H9 (cell line): ENCODE measurements at places on chromosomes 1 and 21. TPM values are rescaled to one million over a fixed set of nuclear protein-coding genes. Genes with fewer than 3 reads are reported as not detected.
A peak's percentile ranks its signal among the peaks of the same experiment; 100 is the strongest.

DNA sequence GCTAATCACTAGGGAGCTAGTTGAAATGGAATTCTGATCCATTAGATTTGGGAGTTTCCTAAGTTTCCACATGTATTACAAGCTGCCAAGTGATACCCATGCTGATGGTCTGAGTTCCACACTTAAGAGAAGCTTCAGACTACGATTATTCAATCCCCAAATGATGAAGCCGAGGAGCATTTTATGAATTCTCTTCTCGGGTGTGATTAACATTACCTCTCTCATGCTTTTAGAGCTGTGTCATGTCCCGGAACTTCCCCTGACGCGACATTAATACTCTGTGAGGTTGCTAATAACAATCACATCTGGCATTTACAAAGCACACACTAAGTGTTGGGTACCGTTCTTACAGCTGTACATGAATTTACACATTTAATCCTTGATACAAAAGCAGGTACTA, 63.0 kb downstream of the KCNJ15 start:
- peaks cover 3% of the 10 kb centered on the region; the same call in 1 of the 2 replicates for H3K4me1 ChIP-seq
- no peak overlapping the region for H3K4me3 ChIP-seq
- no peak for DNase-seq

GRCh38 chr21:39341249-39341923, 7.5 kb downstream of the HMGN1 start:
- no peak overlapping the region for H3K27ac ChIP-seq
- DNase-seq = no peak
- no peak overlapping the region for H3K4me3 ChIP-seq
- no peaks in the 10 kb centered on the region for H3K4me1 ChIP-seq
- H3K27me3 ChIP-seq = no peaks in the 10 kb centered on the region
- peaks cover 35% of the 10 kb centered on the region for H3K36me3 ChIP-seq

GRCh38 chr1:195005338-195005737, 1602.9 kb downstream of the KCNT2 start:
- H3K27ac ChIP-seq = no peak overlapping the region
- H3K4me1 ChIP-seq = no peaks in the 10 kb centered on the region; the same call in 1 of the 2 replicates

DNA sequence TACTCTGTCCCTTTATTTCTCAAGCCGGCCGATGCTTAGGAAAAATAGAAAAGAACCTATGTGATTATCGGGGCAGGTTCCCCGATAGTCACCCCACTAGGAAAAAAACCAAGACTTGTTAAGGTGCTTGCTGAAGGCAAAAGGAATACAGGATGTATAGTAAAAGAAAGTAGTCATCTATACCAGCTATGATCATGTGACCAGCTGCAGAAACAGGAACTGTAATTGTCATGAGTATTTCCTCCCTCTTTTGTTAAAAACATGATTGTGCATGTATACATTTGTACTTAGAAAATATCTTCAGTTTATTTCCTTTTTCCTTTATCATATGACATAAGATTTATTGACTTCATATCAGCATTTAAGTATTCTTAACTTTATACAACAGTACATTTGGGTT, 30.5 kb downstream of the PIGK start:
- DNase-seq = no peak
- peaks cover 34% of the 10 kb centered on the region for H3K36me3 ChIP-seq
- no peaks in the 10 kb centered on the region for H3K4me1 ChIP-seq
- no peak overlapping the region for H3K27ac ChIP-seq
- H3K27me3 ChIP-seq = no peaks in the 10 kb centered on the region
- no peak overlapping the region for H3K4me3 ChIP-seq

FTCD gene
- 6.7 and 6.8 TPM in 2 replicates for total RNA-seq

RIPK4 gene
- total RNA-seq = 2.9 and 3.6 TPM in 2 replicates

ACTA1 gene
- total RNA-seq = 48.5 and 51.3 TPM in 2 replicates

DNA sequence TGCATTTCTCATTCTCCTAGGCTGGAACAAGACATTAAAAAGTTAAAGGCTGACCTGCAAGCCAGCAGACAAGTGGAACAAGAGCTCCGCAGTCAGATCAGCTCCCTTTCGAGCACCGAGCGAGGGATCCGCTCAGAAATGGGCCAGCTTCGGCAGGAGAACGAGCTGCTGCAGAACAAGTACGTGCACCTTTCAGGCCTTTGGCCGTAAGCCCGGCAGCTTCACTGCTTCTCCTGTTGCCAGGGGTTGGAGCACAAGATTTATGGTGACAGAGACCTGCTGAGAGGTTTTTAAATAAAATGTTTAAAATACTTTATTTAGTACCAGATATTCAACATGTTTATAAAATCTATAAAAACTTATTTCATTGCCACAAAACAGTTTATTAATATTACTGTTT, 53.4 kb downstream of the MACO1 start:
- H3K27me3 ChIP-seq = no peaks in the 10 kb centered on the region
- H3K36me3 ChIP-seq = peaks cover 14% of the 10 kb centered on the region
- 0 out of 2 replicates have a peak, but pooled peaks cover 2% of the 10 kb centered on the region for H3K4me1 ChIP-seq
- H3K4me3 ChIP-seq = no peak overlapping the region
- H3K27ac ChIP-seq = no peak overlapping the region
- DNase-seq = no peak

DNA sequence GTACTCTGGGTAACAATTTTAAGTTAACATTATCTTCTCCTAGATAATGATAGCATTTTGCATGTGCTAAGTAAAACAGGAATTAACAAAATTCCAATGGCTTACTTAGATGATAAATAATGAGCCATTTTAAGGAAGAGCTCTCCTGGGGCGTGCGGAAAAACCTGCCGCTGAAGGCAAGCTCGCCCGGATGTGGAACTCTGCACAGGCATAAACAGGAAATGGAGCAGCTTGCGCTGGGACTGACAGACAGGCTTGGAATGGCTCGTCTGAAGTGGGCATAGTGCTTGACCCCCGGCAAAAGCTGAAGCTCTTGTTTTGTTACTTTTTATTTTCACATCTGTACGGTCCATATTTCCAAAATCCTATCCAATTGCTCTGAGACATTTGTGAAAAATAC, 169.2 kb downstream of the ZNF281 start:
- no peak overlapping the region for H3K27ac ChIP-seq
- DNase-seq = no peak
- H3K4me3 ChIP-seq = no peak overlapping the region
- no peaks in the 10 kb centered on the region for H3K36me3 ChIP-seq

- DNase-seq = peak; percentile 77
- H3K27ac ChIP-seq = no peak overlapping the region
- no peak overlapping the region for H3K4me3 ChIP-seq
- no peaks in the 10 kb centered on the region; the same call in 2 of the 3 replicates for H3K36me3 ChIP-seq
- H3K27me3 ChIP-seq = no peaks in the 10 kb centered on the region
- H3K4me1 ChIP-seq = no peaks in the 10 kb centered on the region
Measured at GRCh38 chr1:108125312-108126138, 74.6 kb downstream of the SLC25A24 start.

RNU1-2 gene
- 1,874 and 2,051 TPM in 2 replicates for total RNA-seq

LMX1A gene
- not detected in 2 replicates for total RNA-seq

DNA sequence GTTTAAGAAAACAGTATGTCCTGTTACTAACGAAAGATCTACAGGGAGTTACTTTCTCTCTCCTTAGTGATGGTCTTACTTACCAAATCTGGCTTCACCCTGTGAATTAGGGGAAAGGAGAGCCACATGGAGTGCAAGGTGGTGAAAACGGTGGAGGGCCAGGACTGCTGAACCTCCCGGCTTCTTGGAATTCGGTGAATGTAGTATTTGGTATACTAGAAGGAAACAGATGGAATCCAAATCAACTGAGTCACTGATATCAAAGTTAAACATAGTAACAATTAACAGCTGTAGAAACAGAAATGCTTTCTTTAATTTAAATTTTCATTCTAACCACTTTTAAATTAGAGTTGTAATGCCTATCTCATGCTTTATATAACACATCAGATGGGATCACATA, 45.7 kb downstream of the ALG14 start:
- H3K4me1 ChIP-seq = no peaks in the 10 kb centered on the region
- no peak overlapping the region for H3K4me3 ChIP-seq
- no peak for DNase-seq
- H3K36me3 ChIP-seq = peaks cover 5% of the 10 kb centered on the region; the same call in 1 of the 2 replicates
- no peak overlapping the region for H3K27ac ChIP-seq
- H3K27me3 ChIP-seq = no peaks in the 10 kb centered on the region

GRCh38 chr1:154386643-154387352, 18.3 kb upstream of the IL6R start:
- H3K36me3 ChIP-seq = no peaks in the 10 kb centered on the region
- H3K4me3 ChIP-seq = no peak overlapping the region
- no peak overlapping the region for H3K27ac ChIP-seq
- H3K27me3 ChIP-seq = no peaks in the 10 kb centered on the region

DNA sequence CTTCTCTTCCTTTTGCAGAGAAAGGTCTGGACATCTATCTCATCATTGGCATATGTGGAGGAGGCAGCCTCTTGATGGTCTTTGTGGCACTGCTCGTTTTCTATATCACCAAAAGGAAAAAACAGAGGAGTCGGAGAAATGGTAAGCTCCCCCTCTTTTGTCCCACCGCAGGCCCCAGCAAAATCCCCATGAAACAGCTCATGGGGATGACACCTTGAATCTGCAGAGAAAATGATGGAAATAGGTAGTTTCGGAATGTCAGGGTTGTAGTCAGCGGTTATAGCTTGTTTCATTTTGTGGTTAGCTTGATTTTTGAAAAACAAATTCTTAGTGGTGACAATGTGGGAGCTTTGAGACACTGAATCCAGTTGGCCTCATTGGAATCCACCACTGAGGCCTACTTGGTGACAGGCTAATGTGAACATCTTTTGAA, 10.3 kb downstream of the CD2 start:
- no peaks in the 10 kb centered on the region for H3K36me3 ChIP-seq
- H3K4me1 ChIP-seq = no peaks in the 10 kb centered on the region
- H3K27ac ChIP-seq = no peak overlapping the region
- H3K27me3 ChIP-seq = no peaks in the 10 kb centered on the region
- no peak for DNase-seq

SHE gene
- 0.35 and 0.48 TPM in 2 replicates for total RNA-seq
